ENCODE measurements at places on chromosomes 4 and X. TPM values are rescaled to one million over a fixed set of nuclear protein-coding genes. Genes with fewer than 3 reads are reported as not detected.
A peak's percentile ranks its signal among the peaks of the same experiment; 100 is the strongest.

The PRDM8 gene
- total RNA-seq = 14.7 TPM

The MBTPS2 gene
- 9.8 TPM for total RNA-seq

DNA sequence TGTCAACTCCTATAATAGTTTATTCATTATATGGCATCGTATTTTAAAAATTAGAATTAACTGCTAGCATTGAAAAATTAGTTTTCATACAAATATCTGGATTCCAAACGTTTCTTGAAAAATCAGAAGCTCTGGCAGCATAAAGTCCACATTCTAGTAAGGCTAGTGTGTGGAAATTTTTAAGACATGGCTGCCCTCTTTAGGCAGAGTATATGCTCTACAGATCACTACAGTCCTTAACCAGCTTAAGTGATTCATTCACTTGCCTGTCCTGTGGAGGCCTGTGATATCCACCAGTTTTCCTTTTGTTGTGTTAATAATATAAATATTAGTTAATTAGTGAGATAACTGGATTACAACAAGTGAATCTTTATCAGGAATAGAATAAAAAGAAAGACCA lies 287.2 kb downstream of the OPHN1 start:
- peak; percentile 53 for DNase-seq

DNA sequence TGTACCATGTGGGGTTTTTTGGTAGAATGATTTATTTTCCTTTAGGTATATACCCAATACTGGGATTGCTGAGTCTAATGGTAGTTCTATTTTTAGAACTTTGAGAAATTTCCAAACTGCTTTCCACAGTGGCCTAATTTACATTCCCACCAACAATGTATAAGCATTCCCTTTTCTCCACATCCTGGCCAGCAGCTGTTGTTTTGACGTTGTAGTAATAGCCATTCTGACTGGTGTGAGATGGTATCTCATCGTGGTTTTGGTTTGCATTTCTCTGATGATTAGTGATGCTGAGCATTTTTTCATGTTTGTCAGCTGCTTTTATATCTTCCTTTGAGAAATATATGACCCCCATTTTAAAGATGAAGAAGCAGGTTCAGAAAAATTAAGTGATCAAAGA lies 153.7 kb downstream of the CBR4 start:
- DNase-seq = peak; percentile 92

DNA sequence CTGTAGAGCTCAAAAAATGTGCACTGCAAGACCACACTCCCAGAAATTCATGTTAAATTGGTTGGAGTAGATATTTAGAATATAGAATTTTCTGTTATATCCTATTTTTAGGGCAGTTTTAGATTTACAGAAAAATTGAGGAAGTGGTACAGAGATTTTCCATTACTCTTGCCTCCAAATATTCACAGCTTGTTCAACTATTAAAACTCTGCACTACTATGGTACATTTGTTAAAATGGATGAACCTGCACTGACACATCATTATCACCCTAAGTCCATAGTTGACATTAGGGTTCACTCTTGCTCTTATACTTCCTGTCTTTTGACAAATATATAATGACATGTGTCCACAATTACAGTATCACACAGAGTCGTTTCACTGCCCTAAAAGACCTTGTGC lies 1724.5 kb downstream of the C4orf33 start:
- no peak for DNase-seq

DNA sequence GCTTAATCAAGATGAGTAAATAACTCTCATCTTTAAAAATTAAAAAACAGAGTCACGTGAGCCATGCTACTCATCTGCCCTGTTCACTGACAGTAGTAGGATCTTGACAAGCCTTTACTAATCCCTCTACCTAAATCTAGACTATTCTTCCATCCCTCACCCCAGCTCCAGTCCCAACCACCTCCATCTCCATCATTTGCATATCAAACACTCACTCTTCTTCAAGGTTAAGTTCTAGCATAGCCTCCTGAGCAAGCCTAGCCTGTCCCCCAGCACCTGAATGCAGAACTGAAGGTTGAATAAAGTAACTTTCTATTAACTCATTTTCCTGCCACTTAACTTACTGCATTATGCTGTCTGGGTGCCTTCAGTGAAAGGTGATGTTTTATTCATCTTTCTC lies 72.5 kb downstream of the YIPF7 start:
- no peak for DNase-seq

GRCh38 chrX:97461763-97462162 lies 578.1 kb downstream of the RPA4 start:
- DNase-seq = no peak

The MYL5 gene
- 575 TPM for total RNA-seq

DNA sequence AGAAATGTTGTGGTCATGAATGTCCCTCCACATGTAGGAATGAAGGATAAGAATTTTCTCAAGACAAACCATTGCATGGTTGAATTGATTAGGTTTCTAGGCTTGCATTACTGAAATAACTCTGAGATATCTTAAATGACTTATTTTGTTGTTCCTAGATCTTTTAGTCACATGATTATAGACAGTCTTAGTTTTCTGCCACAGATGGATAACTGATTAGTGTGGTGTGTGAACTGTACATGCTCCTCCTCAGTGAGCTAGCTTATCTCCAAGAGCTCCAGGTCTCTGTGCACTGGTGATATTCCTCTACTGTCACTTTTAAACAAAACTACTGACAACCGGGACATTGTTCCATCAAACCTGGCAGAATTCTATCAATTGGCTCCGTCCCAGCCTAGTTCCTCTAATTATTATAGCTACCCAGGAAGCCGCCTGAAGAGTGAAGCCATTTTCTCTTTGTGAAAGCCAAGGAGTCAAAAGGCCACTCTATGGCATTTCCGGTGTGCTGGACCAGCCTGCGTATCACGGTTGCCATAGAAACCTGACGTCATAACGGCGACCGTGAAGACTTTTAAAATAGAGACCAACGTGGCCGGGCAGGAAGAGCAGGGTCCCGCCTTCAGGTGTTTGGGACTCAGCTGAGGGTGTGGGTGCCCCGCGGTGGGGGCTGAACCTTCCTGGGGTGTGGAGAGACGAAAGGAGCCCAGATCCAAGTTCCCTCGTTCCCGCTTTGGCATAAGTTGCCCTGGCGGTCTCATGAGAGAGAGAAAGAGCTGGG lies 28.1 kb downstream of the BEX3 start:
- DNase-seq = peak; percentile 80

The GIMD1 gene
- total RNA-seq = not detected

DNA sequence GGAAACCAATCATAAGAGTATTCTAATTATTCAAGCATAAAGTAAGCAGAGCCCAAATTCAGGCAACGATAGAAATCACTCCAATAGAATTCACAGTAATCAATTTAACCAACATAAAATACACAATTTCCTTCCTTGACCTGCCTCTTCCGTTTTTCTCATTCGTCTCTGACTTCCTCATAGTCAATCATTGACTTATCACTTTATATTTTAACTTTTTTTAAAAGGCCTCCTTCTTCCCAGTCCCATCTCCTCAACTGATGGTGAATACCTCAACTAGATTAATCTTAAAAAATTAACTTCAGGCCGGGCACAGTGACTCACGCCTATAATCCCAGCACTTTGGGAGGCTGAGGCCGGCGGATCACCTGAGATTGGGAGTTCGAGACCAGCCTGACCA lies 13.3 kb downstream of the CNOT6L start:
- DNase-seq = no peak

GRCh38 chrX:55816023-55816422 lies 98.5 kb downstream of the RRAGB start:
- DNase-seq = no peak

- peak; percentile 72 for DNase-seq
Observed at GRCh38 chr4:110586131-110586850, 36.6 kb downstream of the PITX2 start.

The KCTD8 gene
- total RNA-seq = not detected

DNA sequence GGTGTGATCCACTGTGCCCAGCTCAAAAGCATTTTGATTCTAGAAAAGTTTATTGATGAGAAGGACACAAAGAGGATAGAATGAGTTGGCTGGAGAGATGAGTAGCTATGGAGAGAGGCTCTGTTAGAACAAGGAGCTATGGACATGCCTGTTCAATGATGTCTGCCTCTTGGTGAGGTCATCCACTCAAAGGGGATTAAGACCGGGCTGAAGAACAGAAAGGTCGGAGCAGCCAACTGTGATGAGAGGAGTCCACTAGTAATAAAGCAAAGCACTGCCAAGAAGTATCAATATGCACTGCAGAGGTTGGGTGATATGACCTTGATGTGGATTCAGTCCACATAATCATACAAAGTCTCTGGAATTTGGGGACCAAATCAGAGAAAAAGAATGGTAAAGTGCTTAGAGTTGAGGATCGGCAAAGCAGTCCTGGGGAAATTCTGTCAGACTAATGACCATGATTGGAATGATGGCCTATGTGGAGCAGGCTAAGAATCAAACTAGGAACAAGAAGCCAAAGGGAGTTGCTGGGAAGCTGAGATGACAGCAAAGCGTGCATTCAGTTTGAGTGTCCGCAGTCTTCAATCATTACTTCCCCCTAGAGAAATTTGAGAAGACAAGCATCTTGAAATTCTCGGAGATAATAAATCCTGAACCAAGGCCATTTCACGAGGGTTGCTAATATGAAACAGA lies 55.7 kb upstream of the MMAA start:
- peak; percentile 22 for DNase-seq

DNA sequence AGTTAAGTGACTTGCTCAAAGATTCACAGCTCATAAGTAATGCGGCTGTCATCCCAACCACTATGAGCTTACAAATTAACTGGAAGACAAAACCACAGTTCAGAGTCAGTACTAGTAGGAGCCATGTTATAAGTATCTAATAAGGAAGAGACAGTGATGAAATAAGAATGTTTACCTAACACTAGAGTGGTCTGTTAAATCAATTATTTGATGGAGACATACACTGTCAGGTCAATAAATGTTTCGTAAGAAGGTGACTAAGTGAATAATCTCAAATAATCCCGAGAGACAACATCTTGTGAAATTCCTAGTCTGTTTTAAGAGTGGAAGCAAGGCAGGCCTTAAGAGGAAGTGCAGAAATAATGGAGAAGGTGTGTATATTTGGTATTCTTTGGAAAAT lies 25.8 kb upstream of the AMELX start:
- DNase-seq = no peak

The CLGN gene
- not detected for total RNA-seq

- DNase-seq = no peak
Observed at GRCh38 chr4:37652747-37653527, 33.2 kb downstream of the RELL1 start.

- DNase-seq = peak; percentile 85
Observed at GRCh38 chr4:13918110-13918509, 290.6 kb upstream of the BOD1L1 start.

- DNase-seq = no peak
Observed at GRCh38 chr4:139686130-139686529, 20.5 kb downstream of the MGST2 start.

- no peak for DNase-seq
Observed at GRCh38 chr4:140344621-140345020, 28.8 kb upstream of the SCOC start.

The CDKL5 gene
- total RNA-seq = 5.0 TPM

The IRF2 gene
- total RNA-seq = 16.3 TPM

DNA sequence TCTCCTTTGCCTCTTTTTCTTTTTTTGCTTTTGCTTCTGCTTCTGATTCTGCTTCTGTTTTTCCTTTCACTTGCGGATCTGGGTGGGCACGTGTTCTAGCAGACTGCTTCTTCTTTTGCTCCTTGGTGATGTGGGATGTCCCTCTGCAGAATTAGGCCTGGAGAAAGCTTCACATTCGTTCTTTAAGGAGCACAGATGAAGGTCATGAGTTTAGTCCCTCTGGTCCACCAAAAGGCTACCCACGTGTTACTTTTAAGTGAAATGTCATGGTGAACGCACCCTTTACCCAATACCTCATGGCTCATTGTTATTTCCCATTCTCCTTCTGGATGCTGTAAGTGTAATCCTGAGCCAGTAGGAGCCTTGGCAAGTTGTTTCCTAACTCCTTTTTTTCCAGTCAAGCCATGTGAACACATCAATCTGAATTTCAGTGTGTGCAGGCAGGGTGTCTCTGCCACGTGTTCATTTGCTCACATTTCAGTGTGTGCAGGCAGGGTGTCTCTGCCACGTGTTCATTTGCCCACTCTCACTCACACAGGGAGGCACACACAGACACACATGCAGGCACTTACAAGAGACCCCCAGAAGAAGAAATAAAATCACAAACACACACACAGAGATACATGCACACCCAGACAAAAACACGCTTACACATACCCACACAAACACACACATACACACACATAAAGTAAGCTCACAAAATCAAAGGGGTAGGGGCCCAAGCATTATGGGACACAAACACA lies 36.9 kb downstream of the NBDY start:
- DNase-seq = no peak

The HGFAC gene
- 0.48 TPM for total RNA-seq

- peak; percentile 22 for DNase-seq
Observed at GRCh38 chrX:69109706-69110105, 55.5 kb downstream of the PJA1 start.

- no peak for DNase-seq
Observed at GRCh38 chr4:113050837-113051236, 1.4 kb downstream of the ANK2 start.

- DNase-seq = no peak
Observed at GRCh38 chrX:96705905-96706304, 21.3 kb downstream of the DIAPH2 start.

The SCARB2 gene
- total RNA-seq = 208 TPM

The LRRC66 gene
- total RNA-seq = 0.94 TPM

All from myocyte (in vitro differentiated cells).